Airway epithelial cell (primary cell): ENCODE measurements at places on chromosomes 11 and 22. TPM values are rescaled to one million over a fixed set of nuclear protein-coding genes. Genes with fewer than 3 reads are reported as not detected.

Gene SERPIND1
- total RNA-seq = 0.14 TPM in 1 of 2 replicates, not detected in the other

Gene MRGPRX4
- not detected in 2 replicates for total RNA-seq

Gene MIAT
- total RNA-seq = 0.21 and 0.37 TPM in 2 replicates

Gene C11orf86
- total RNA-seq = not detected in 2 replicates

Gene SULT4A1
- 0.09 and 0.21 TPM in 2 replicates for total RNA-seq

Gene OR51I1
- not detected in 2 replicates for total RNA-seq

Gene CHRM1
- total RNA-seq = not detected in 2 replicates

Gene RAPSN
- total RNA-seq = not detected in 2 replicates

Gene LBHD1
- total RNA-seq = 2.3 and 5.2 TPM in 2 replicates

Gene OVOL1
- total RNA-seq = 26.4 and 31.0 TPM in 2 replicates

Gene PAMR1
- 3.8 and 4.5 TPM in 2 replicates for total RNA-seq

Gene SMDT1
- total RNA-seq = 1.9 and 4.7 TPM in 2 replicates

Gene TUB
- 0.51 and 1.3 TPM in 2 replicates for total RNA-seq

Gene PLEKHB1
- not detected in 2 replicates for total RNA-seq

Gene MYO18B
- not detected in 2 replicates for total RNA-seq

Gene OR51B2
- total RNA-seq = not detected in 2 replicates

Gene OR2AG1
- not detected in 2 replicates for total RNA-seq

Gene RIC3
- 0.14 and 0.23 TPM in 2 replicates for total RNA-seq

Gene XKR3
- not detected in 2 replicates for total RNA-seq

Gene IL17REL
- total RNA-seq = not detected in 2 replicates

Gene TMPRSS5
- total RNA-seq = not detected in 2 replicates

Gene OR8G5
- not detected in 2 replicates for total RNA-seq

Gene IFITM10
- total RNA-seq = 3.3 and 8.0 TPM in 2 replicates

Gene PRG3
- not detected in 2 replicates for total RNA-seq

Gene NAALAD2
- not detected in 2 replicates for total RNA-seq

Gene PACSIN2
- 32.7 and 35.9 TPM in 2 replicates for total RNA-seq

Gene PRR33
- not detected in 2 replicates for total RNA-seq

Gene RASD2
- not detected in 2 replicates for total RNA-seq

Gene OR10D3
- not detected in 2 replicates for total RNA-seq

Gene RIBC2
- 0.42 and 0.46 TPM in 2 replicates for total RNA-seq

Gene OR11H1
- not detected in 2 replicates for total RNA-seq

Gene GCAT
- total RNA-seq = 30.3 and 38.1 TPM in 2 replicates

Gene GAS2
- 1.7 and 3.2 TPM in 2 replicates for total RNA-seq

Gene KCNK4
- not detected in 2 replicates for total RNA-seq

Gene SLC17A6
- total RNA-seq = not detected in 2 replicates

Gene GPR83
- 0.07 TPM in 1 of 2 replicates, not detected in the other for total RNA-seq

Gene BAD
- total RNA-seq = 134 and 141 TPM in 2 replicates

Gene FGF19
- total RNA-seq = not detected in 2 replicates

Gene C11orf97
- total RNA-seq = not detected in 2 replicates
